ENCODE measurements at places on chromosomes 1 and 21.

GRCh38 chr21:38476385-38476784, 21.9 kb downstream of the ERG start:
- peak; percentile 96 for DNase-seq

- no peak for DNase-seq
These were observed 57.5 kb downstream of the KCNT2 start for GRCh38 chr1:196550731-196551130.

GRCh38 chr1:107359472-107360241, 218.8 kb downstream of the NTNG1 start:
- DNase-seq = no peak

DNA sequence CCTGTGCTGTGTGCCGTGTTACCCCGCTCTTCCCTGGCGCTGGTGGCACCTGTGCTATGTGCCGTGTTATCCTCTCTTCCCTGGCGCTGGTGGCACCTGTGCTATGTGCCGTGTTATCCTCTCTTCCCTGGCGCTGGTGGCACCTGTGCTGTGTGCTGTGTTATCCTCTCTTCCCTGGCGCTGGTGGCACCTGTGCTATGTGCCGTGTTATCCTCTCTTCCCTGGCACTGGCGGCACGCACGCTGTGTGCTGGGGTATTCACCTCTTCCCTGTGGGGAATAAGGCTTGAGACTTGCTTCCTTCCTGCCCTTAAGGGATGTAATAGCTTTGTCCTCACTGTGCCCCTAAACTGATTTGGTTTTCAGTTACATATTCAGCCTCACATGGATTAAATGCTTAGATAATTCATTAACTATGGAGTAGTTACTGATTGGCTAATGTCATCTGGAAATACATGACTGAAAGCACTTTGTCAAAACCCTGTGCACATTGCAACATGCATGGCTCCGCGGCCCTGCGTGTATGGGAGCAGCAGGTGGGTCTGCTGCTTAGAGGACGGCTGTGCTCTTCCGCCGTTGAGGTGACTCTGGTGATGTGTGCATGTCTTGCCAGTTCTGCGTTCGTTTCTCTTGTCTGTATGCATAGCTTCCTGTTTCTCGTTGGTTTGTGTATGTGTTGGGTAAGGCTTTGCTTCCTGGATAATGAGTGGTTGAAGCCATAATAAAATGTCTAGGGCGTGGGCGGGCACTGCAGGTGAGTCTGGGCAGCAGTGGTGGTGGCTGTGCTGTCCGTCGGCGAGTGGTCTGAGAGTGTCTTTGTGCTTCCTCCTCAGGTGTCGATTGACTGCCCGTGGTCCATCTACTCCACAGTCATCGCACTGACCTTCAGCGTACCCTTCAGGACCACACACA, 17.9 kb upstream of the PWP2 start:
- DNase-seq = no peak

DNA sequence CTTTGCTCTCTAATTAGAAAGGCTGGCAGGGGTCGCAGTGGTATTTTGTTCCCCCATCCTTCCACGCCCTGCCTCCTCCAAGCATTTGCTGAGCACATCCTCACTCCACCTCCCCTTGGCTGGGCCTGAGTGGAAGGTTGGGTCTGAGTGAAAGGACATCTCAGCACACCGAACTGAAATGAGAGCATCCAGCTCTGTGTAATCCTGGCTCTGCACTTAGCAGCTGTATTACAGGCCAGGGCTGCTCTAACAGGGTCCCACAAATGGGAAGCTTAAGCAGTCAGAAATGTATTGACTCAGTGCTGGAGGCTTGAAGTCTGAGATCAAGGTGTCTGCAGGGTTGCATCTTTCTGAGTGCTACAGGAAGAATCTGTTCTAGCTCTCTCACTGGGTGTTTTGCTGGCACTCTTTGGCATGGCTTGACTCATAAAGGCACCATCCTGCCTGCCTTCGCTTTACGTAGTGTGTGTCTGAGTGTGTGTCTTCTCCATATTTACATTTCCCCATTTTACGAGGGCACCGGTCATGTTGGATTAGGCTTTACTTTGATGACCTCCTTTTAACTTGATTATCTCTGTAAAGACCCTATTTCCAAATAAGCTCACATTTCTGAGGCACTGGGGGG, 48.5 kb upstream of the IGSF21 start:
- DNase-seq = no peak

- DNase-seq = no peak
These were observed 28.9 kb upstream of the ACTN2 start for GRCh38 chr1:236657398-236657797.

- no peak for DNase-seq
These were observed 339.9 kb upstream of the TMPRSS15 start for GRCh38 chr21:18743531-18743930.

DNA sequence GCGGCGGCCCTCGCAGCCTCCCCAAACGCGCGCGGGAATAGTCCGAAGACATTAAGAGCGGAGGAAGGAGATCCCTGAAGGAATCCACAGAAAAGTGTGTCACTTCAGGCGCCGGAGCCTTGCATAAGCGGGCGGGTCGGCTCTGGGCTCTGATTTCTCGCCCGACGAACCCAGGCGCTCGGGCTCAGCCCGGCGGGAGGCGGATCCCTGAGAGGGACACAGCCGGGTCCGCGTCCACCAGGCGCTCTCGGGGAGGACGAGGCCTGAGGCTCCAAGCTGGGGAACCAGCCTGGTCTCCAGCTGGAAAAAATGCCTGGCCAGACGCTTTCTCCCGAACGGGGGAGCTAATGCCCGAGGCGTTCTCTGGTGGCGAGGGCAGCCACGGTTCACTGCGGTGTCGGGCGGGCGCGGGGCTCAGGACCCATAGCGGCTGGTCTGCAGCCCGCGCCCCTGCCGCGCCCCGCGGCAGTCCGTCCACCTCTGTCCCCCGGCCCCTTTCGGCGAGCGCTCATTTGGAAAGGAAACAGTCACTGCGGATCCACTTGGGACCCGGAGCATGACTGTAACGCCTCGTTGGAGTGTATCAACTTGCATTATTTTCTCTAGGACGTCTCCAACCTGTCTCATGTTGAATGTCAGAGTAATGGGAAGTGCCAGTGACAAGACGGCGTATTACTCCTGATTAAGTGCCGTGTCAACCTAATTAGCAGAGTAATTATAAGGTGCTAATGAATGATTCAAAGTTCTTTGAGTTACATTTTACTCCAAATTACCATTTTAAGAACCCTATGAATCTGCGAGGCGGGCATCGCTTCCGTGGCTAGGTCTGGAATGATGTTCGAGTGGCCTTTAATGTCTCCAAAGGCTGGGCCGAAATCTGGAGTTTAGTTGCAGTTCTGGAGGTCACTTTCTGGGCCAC, 1.6 kb upstream of the BARHL2 start:
- no peak for DNase-seq

DNA sequence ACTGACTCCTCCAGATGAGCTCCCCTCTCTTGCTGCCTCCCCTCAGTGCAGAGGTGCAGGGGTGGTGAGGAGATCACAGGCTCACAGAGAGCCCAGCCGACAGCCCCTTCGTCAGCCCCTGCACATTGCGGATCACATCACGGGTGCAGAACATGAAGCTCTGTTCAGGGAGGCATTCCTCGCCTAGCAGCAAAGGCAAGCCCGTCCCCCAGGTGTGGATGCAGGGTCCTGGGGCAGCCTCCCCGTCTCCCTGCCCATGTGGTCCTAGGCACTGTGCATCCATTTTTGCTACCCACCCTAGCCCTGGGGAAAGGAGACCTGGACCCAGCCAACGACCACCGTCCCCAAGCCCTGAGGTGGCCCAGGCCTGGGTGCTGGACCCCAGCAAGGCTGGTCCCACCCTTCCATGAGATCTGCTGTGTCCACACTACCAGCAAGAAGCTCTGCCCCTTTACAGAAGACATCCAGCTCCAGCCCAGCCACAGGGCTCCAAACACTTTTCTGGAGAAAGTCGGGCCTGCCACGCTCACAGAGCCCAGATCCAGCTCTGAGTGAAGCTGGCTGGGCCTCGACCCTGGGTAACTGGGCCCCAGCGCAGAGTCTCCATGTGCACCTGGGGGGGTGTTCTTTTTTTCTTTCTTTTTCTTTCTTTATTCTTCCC, 248.7 kb downstream of the NPHP4 start:
- no peak for DNase-seq

DNA sequence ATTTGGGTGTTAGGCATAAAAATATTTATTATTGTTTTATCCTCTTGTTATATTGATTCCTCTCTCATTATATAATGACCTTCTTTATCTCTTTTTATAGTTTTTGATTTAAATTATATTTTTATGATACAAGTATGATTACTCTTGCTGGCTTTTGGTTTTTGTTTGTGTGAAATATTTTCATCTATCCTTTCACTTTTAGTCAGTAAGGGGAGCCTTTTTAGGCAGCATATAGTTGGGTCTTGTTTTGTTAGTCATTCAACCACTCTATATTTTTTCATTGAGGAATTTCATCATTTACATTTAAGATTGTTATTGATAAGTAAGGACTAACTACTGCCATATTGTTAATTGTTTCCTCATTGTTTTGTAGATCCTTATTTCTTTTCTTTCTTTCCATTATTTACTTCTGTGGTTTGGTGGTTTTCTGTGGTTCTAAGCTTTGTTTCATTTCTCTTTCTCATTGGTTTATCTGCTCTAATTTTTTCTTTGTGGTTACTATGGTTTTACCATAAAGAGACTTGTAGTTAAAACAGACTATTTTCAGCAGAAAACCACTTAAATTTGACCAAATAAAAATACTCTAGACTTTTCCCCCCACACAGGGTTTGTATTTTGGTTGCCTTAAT, 593.1 kb downstream of the NUF2 start:
- no peak for DNase-seq

- DNase-seq = no peak
These were observed 217.5 kb downstream of the FAF1 start for GRCh38 chr1:50742523-50742922.

DNA sequence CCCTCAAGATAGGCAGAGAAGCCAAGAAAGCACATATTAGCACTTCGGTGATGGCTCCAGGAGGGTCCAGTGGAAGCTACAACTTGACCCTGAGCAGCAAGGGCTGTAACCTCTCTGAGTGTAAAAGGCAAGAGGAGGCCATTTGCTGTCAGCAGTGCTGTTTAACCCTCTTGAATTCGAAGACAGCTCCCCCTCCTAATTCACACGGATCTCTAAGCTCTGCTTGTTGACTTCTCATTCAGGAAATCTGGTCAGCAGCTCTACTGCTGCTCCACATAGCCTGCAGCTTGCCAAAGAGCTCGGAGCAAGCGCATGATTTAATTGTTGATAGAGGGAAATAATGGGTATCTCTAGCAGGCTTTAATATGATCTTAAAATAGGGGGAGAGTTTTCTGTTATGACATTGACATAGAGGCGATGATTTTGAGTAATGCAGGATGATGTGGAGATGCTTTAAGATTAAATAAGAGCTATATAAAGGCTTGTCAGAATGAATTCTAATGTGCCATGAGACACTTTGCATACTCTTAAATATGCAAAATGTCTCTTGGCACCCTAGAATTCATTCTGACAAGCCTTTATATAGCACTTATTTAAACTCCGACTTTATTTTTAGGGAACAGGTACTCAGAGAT, 79.4 kb upstream of the USH2A start:
- no peak for DNase-seq

DNA sequence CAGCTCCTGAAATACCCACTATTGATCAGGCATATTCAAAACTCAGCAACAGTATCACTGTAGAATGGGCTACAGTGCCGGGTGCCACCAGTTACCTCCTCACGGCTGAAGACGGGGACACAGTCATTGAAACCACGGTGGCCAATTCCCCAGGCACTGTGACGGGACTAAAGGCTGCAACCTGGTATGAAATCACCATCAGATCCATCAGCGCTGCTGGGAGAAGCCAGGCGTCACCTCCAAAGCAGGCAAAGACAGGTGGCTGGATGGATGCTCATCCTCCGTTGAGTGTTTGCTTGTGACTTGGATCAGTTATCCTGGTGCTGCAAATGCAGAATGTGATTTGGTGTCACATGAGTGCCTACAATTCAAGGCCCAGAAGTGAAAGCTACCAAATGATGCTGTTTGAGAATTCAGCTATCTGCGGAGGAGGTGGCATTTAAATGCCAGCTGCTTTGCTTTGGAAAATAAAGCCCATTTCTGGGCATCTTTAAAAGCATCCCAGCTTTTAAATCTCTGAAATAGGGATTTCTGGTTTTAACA, 5.1 kb downstream of the FNDC7 start:
- DNase-seq = no peak

DNA sequence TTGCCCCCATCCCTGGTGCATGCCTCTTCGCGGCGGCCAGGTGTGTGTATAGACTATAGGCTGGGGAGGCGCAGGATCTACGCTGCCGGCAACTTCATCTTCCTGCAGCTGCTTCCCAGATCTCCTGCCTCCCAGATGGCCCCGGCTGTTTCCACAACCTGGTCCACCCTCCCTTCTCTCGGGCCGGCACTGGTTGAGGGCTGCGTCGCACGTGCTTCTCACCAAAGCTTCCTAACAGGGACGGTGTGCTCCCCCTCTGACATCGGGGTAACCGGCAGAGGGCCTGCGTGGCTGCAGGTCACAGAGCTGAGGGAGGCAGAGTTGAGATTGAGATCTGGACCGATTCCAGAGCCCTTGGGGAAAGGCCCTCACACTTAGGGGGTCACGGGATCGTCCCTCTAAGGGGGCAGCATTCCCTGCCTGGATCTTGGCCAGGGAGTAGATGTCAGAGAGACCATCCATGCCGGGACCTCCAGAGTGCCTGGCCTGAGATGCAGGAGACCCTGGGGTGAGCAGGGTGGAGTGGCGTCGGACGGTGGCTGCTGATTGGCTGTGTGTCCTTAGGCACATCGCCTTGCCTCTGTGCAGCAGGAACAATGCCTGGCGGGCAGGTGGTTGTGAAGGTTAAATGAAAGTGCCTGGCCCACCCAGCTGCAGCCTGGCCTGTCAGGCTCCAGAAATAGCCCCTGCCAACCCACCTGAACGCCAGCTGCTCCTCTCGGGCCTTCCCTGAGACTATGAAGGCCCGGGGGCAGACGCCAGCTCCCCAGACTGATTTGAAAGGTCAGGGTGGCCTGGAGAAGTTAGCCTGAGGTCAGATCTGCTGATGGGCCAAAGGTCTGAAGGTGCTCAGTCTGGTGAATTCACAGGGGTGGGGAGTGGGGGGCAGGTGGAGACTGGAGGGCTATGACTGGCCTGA, 6.1 kb upstream of the MASP2 start:
- peak; percentile 54 for DNase-seq

DNA sequence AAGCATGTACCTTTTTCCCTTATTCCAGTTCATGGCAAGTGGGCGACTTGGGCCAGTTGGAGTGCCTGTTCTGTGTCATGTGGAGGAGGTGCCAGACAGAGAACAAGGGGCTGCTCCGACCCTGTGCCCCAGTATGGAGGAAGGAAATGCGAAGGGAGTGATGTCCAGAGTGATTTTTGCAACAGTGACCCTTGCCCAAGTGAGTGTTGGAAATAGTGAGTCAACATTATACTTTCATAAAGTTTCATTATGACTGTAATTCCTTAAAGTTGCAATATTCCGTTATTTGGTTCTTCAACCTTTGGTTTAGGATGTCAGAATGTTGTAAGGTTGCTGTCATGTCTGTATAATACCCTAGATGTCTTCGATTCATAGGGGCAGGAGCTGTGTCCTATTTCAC, 230.5 kb downstream of the TPR start:
- DNase-seq = no peak

All from hematopoietic multipotent progenitor cell treated with erythropoietin and hydrocortisone succinate and interleukin-3 and kit ligand, for 8 days (in vitro differentiated cells).